ENCODE measurements at places on chromosomes 13 and 19.

- no peak for DNase-seq
These were observed 1906.4 kb upstream of the PRR20A start for GRCh38 chr13:55234311-55234710.

DNA sequence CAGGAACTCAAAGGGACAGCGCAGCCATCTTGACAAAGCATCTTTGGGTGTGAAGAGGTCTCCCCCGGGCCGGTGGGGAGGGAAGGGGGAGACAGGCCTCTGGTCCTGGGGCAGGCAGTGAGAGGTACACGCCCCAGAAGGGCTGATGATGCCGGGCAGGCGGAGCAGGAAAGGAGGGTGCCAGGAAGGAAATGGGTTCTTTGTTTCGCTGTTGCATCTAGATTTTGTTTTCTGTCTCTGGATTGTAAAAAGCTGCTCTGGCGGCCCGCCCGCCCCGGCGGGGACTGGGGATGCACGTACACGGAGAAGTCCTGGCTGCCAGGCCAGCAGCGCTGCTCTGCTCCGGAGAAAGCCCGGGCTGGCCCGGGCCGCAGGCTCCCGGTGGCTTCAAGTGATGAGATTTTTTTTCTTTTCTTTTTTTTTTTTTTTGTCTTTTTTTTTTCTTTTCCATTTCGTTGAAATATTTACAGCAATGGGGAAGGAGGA, 13.2 kb upstream of the ASF1B start:
- no peak for DNase-seq

GRCh38 chr19:35433448-35433847, 14.6 kb upstream of the FFAR2 start:
- no peak for DNase-seq

DNA sequence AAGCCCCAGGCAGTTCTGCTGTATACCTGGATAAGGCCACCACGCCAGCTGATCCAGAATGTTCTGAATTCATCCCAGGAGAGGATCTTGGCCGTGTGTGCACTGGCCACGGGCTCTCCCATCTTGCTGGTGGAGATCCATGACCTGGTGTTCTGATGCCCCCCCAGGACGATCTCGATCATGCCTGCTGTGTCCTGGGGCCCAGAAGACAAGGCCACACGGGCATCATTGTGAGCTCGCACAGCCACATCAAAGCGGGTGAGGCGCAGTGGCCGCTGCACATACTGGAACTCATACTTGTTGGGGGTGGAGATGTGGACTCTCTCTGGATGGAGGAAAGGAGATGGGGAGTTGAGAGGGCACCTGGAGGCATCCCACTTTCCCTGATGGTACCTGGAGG, 40.1 kb downstream of the F2RL3 start:
- DNase-seq: no peak

DNA sequence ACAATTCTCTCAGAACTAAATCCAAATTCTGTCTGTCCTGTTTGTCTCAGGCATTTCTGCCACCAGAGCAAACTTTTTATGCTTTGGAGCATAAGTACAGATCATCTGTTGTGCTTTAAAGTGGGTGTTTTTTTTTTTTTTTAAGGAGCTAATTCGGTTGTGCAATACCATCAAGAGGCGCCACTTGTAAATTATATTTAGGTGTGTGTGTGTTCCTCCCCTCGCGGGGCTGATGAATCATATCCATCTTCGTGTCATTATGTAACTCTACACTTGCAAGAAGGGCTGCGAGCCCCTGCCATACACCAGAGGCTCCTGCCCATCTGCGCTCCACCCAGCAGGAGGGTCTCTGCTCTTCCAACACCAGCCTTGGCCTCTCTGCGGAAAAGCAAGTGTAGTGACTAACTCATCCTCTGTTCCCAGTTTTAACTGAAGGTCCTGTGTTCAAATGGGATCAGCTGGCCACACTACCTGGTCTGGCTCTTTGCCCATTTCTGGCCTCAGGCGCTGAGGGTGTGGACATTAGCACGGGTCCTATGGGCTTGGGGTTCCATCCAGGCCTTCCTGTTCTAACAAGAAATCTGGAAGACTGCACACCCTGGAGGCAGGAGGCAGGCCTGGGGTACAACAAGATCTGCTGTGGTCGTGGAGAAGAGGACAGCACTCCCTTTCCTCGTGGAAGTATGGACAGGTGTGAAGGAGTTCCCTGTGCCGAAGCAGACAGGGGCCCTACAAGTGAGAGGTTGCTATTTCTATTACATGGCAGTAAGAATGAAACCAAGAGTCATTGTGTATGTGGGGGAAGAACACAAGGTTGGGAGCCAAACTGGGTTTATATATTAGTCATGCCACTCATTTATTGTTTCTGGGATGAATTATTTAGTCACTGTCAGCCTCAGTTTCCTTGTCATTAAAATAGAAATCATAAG, 96.1 kb upstream of the MBNL2 start:
- peak; percentile 49 for DNase-seq

- no peak for DNase-seq
These were observed 340.0 kb downstream of the DNAJC15 start for GRCh38 chr13:43363156-43363953.

DNA sequence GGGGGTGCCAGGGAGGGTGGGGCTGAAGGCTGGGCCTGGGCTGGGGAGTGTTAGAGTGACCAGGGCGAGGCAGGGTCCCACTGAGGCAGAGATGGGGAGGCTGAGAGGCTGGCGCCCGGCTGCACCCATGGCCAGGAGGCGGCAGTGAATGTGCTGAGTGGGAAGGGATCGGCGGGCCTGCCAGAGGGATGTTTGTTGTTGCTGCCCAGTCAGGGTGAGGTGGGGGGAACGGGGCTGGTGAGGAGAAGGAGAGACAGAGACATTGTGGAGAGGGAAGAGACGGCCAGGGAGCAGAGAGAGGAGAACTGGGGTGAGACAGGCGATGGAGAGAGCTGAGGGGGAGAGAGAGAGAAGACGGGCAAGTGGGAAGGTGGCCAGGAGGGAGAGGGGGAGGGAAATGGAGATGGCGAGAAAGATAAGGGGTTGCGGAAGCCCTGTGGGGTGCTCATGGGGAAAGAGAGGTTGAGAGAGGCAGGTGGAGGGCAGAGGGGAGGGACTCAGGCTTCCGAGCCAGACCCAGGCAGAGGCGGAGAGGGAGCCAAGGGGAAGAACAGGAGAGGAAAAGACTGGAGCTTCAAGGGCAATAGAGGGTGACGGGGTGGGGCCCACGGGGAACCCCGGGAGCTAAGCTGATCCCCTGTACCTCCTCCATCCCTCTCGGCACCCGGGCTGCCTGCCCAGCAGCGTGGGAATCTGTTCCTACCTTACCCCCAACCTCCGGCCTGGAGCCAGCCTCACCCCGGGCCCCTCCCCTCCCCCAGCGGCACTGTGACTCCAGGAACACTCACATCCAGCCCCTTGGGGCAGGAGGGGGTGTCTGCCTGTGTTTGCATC, 690 bp upstream of the B3GNT8 start:
- no peak for DNase-seq

DNA sequence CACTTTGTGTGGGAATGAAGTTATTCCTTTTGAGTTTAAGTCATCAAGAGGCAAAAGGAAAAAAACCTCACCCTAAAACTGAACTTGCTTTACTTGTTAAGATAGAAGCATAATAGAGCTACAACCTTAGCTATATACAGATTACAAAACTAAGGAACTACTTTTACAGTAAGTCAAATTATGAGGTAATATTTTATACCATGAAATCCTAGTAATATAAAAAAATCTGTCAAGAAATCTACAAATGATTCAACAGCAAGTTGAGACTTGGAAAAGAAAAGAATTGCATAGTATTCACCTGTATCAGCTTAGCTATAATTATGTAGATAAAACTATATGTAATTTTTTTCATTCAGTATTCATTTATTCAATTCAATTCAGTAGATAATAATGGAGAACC, 335.3 kb downstream of the KLF5 start:
- no peak for DNase-seq

DNA sequence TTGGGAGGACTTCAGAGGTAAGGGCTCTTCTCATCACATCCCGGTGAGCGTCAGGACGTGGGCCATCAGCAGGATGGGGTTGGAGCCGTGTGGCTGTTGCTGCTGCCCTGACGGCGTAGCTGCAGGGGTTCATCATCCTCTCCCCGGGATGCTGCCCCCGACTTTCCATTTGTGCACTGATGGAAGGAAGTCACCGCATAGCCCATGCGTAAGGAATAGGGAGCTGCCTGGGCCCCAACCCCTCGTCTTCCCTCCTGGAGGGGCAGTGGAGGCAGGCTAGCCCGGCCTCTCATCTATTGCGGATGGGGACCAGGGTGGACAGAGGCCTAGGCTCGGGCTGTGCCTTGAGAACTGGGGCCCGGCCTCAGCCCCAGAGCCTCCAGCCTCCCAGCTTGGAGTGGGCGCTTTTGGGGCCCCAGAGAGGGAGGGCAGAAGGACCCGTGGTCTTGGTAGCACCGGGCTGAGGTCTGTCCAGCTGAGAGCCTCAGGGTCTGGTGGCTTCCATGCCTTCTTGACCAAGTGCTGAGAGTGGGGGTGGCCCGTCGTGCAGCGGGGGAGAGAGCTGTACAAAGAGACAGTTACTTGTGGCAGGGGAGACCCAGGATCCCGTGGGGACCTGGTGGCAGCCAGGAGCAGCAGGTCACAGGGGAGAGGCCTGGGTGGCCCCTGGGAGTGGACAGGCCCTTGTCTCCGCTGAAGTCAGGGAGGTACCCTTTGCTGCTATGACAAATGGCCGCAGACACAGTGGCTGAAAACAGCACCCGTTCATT, 44.0 kb downstream of the KDM4B start:
- DNase-seq: no peak

- DNase-seq: no peak
These were observed 8.1 kb upstream of the SEMA6B start for GRCh38 chr19:4567584-4568071.

GRCh38 chr19:13887018-13887436, 10.1 kb downstream of the NANOS3 start:
- no peak for DNase-seq

GRCh38 chr19:49056101-49056901, 1.2 kb downstream of the CGB7 start:
- no peak for DNase-seq
